Activated CD4-positive, alpha-beta T cell treated with anti-CD3 and anti-CD28 coated beads, Interleukin-10, Interleukin-2, amounts not matched to agents 100 ng/mL and 50 ng/mL, durations not matched to agents 16 hours and 8 hours (primary cell): ENCODE measurements at places on chromosomes 5 and 9.

- DNase-seq = no peak
Observed at GRCh38 chr5:133818031-133818431, 150.4 kb downstream of the C5orf15 start.

- no peak for DNase-seq
Observed at GRCh38 chr5:91164424-91164823, 218.7 kb downstream of the ARRDC3 start.

- no peak for DNase-seq
Observed at GRCh38 chr5:31052937-31053658, 140.4 kb upstream of the CDH6 start.

- no peak for DNase-seq
Observed at GRCh38 chr5:82684165-82684564, 393.0 kb downstream of the TMEM167A start.

- no peak for DNase-seq
Observed at GRCh38 chr9:125074976-125075375, 68.4 kb downstream of the SCAI start.

- DNase-seq = peak; percentile 100
Observed at GRCh38 chr5:32312595-32313332, at the start of gene MTMR12. MTMR12 (minus strand) TSS chr5:32312939; CDS start chr5:32312838, 101 bp downstream.

GRCh38 chr5:127001621-127002296 is 28.6 kb downstream of the MARCHF3 start:
- DNase-seq = no peak

- DNase-seq = no peak
Observed at GRCh38 chr5:147746986-147747385, 35.5 kb downstream of the JAKMIP2 start.

DNA sequence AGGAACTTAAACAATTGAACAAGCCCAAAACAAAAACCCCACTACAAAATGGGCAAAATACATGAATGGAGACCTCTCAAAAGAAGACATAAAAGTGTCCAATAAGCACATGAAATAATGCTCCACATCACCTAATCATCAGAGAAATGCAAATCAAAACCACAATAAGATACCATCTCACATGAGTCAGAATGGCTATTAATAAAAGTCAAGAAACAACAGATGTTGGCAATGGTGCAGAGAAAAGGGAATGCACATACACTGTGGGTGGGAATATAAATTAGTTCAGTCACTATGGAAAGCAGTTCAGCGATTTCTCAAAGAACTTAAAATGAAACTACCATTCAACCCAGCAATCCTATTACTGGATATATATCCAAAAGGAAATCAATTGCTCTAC is 337.4 kb upstream of the GRIA1 start:
- DNase-seq = no peak

GRCh38 chr5:93665648-93666047 is 75.8 kb downstream of the POU5F2 start:
- DNase-seq = no peak

DNA sequence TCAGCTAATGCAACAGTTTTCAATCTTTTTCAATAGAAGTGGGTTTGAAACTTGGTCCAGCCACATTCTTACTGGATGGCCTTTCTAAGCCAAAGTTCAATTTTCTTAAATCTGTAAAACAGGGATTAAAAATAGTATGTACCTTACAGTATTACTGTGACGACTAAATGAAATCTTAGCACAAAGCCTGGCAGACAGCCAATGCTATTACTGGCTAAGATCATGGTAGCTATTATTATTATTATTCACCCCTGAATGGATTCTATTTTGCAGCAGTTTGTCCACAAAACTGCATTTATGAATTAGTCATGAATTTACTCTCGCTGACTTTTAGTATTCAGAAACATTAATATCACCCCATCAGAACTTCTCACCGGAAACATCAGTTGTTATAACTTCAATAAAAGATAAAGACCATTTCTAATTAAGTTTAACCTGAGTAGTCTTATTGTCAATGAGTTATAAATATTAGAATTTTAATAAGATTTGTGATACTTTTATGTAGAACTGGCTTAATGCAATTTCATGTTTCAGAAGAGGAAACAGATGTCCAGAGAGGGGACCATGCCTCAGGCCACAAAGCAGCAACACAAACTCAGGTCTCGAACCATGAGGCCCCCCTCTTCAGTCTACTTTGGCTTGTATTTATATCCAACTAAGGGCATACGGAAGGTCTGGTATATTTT is 468.2 kb downstream of the ARHGEF28 start:
- no peak for DNase-seq

DNA sequence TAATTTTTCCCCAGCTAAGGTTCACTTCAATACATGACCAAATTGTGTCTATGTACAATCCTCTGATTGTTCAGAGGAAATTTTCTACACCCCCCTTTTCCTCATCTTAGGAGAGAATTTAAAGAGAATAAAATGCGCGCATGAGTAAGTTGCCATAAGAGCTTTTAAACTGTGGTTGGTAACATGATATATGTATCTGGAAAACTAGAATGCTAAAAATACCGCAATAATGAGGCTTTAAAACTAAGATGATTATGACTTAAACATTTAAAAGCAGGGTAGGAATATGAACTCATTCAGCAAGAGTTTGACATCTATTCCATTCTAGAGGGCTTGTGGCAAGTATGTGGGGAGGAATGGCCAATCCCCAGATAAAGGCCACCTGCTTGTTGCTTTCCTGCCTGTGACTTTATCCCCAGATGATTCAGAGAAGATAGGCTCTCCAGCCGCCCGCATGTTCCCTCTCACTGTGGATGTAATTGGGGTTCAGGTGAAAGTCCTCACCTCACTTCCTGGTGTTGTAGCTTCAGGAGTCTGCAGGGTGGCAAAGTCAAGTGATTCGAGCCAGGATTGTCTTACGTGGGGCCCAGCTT is 26.5 kb upstream of the BASP1 start:
- DNase-seq = no peak

DNA sequence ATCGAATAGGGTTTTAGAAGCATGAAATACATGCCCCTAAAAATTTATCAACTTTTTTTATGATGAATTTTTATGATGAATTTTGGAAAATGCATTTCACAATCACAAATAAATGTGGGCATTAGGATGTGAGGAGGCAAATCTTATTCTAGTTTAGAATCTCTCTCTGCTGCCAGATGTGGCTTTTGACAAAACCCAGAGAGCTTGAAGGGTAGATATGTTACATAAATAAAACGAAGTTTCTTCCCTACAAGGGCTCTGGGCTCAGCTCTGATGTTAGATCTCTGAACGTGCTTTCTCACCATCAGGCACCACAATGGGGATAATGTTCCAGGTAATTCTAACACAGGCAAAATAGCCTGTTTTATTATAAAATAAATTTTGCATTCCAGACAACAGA is 102.3 kb upstream of the ADAMTSL1 start:
- DNase-seq = no peak

- DNase-seq = no peak
Observed at GRCh38 chr5:7753181-7753580, 97.8 kb downstream of the CFAP90 start.

DNA sequence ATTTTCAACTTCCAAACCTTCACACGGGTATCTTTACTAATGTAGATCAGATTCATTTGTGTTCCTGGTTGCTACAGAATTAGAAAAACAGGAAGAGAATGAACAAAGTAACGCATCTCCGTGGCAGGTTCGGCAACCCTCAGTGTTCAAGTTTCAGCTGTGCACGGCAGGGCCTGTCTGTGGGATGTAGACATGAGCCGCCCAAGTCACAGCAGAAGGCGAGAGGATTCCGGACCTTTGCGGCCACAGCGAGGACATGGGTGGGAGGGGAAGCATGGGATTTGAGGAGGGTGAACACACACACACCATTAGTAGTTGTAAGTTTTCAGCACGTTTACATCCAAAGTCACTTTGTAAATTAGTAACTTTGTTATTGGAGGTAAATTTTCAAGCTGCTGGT is 31.7 kb upstream of the CEP72 start:
- DNase-seq = no peak

DNA sequence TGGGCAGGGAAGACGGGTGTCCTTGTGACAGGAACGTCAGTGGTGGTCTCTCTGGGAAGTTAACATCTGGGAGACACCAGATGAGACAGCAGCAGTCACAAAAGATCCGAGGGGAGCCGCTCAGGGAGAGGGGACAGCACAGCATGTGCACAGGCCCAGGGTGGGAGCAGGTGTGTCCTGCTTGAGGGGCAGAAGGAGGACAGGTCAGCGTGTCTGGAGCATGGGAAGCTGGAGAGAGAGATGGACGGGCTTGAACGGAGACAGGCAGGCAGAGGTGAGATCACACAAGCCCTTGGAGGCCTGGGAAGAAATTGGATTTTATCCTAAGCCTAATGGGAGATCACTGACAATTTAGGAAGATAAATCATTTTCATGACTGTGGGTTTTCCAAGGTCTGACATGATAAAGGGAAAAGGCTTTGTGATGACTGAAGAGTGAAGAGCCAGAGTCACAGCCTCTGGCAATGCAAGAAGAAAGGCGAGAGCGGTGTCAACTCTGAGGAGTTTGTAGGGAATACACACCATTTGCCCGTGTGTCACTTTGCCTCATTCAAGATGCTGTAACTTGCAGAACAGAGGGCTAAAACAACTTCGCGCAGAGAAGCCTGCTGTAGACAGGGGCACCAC is 88.3 kb downstream of the FSTL4 start:
- DNase-seq = no peak

GRCh38 chr5:174521449-174521848 is 202.9 kb upstream of the MSX2 start:
- DNase-seq = no peak

DNA sequence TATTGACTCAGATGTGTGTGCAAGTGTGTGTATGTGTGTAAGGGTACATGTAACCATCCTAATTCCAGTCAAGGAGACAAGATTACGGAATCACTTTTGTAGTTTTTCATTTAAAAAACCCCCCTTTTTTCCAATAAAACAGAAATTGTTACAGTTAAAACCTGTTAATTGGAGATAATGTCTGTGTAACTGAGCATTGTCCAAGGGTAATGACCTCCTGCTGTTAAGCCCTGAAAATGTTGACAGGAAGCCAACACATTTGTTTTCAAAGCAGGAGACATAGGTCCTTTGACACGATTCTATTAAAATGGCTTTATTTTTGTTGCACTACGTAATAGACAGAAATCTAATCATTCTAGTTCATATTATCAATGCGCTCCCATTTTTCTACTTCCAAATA is 457.3 kb upstream of the ARRDC3 start:
- DNase-seq = no peak

DNA sequence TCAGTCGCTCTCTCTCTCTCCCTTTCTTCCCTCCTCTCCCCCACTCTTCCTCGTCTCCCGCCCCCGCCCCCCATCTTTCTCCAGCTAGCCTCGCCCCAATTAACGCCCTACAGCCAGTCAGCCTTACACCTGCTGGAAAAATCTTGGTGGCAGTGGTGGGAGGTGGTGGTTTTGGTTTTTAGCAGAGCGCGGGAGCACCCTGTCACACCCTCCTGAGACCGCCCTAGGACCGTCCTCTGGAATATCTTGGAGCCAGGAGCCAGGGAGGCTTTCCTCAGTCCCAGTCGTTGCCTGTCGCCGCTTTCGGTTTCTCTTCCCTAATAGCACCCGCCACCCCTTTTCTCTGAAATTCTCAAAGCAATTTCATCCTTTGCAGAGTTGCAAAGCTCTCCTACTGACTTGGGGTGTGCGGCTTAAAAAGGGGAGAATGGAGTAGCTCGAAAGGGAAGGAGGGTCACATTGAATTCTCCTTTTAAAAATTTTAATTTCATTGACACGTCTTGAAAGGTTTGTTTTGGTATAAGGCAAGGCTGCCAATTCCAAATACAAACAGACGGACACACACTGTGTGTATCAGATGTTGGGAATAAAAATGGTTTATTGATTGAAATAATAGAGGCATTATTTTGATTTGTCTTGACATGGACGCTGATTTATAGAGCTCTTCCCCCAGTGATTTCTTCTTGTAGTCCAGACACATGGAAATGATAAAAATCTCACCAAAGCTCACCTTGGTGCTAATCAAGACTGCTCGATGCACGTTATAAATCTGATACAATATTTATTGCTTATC is 301.3 kb downstream of the PARP8 start:
- DNase-seq = no peak

- no peak for DNase-seq
Observed at GRCh38 chr5:171386006-171386671, 1.5 kb upstream of the NPM1 start.

- DNase-seq = peak; percentile 42
Observed at GRCh38 chr5:52786949-52787599, 642 bp upstream of the ITGA1 start.

DNA sequence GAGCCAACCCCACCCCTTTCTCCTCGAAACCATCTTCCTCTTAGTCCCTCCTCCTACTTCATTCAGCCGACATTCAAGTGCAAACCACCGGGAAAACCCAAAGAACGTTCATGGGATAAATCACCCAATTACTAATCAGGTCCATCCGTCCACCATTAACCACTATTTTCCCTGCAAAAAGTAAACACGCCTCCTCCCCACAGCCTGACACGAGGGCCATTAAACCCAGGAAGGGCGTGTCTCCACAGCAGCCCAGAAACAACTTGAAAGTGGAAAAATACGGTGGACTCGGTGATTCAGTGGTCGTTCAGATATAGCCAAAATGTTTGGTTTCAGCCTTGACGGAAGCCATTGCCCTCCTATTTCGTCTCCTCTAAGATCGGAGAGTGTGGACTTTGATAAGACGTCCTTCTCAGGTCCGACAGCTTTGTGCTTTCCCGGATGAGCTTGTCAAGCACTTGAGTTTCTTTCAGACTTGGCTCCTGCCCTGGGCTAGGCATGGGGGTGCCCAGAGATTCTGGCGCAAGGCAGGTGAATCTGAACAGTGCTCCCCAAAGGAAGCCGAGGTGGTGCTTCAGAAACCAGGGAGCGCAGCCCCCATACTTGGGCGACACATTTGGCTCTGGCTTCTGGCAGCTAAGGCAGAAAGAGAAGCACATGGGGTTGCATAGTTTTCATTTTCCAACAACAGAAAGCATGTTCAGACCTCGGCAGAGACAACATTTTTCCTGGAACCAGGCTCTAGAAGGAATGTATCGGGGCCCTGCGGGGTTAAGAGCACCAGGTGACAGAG is 56.6 kb downstream of the SMIM23 start:
- DNase-seq = no peak

DNA sequence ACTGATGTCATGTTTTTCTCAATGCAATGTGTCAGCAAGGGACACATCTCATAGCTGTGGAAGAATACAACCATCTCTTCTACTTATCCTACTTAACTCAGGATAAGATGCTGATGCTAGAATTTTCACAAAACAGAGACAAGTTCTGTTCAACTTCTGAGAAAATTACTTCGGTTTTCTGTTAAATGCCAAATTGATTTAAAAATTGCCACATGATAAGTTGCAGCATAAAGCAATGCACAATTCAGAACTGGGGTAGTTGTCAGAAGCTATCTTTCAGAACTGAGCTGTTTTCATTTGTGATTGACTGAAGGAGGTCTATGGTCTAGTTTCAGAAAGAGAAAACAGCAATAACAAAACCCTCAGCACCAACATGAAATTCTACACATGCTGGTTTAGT is 954.8 kb upstream of the C9orf72 start:
- DNase-seq = no peak

GRCh38 chr5:72194846-72195245 is 87.6 kb downstream of the MAP1B start:
- DNase-seq = peak; percentile 85
